Mesenteric fat pad (tissue), 1 donor: ENCODE measurements at places on chromosomes 16 and 17.

GRCh38 chr16:8788578-8789172, 8.8 kb downstream of the TMEM186 start:
- no peak for DNase-seq

GRCh38 chr17:74002241-74002640, 201.2 kb upstream of the RPL38 start:
- DNase-seq: no peak

DNA sequence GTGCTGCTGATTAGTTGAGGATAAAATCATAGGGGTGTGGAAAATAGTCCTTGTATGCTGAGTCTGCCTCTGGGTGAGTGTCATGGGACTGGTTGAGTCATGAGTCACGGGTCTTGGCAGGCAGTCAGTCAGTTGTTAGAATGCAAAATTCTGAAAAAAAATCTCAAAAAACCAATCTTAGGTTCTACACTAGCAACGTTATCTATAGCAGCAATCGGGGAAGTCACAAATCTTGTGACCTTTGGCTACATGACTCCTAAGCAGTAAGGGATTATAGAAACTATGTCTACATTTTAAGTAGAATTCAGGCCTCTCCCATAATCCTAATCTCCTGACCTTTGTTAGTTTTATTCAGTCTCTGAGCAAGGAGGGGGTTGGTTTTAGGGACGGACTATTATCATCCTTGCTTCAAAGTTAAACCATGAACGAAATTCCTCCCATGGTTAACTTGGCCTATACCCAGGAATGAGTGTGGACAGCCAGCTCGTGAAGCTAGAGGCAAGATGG, 18.0 kb upstream of the PMFBP1 start:
- no peak for DNase-seq

DNA sequence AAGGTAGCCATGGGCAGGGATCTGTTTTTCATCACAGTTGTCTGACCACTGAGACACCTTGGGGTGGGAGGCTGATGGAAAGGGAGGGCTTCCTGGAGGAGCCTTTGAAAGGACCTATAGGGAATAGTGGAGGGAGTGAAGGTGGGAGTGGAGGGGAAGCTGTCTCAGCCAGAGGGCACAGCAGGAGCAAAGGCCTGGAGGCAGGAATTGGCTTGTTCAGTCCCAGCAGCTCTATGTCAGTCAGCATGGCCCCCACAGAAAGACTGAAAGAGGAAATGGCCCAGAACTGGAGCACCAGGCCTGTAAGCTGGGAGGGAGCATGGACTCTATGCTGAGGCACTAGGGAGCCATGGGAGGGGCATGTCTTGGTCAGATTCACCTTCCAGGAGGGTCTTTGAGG, 12.8 kb upstream of the CBFB start:
- DNase-seq: peak; percentile 75

- DNase-seq: peak; percentile 93
These were observed 13.9 kb upstream of the KIFC3 start for GRCh38 chr16:57815987-57816745.

- no peak for DNase-seq
These were observed 2.8 kb downstream of the SLFN12L start for GRCh38 chr17:35534576-35535093.

GRCh38 chr16:88667461-88667860, 4.6 kb upstream of the MVD start:
- no peak for DNase-seq

GRCh38 chr17:45288825-45289224, 26.9 kb upstream of the SPATA32 start:
- no peak for DNase-seq

GRCh38 chr16:580946-581498, 8.8 kb upstream of the RAB40C start:
- no peak for DNase-seq

DNA sequence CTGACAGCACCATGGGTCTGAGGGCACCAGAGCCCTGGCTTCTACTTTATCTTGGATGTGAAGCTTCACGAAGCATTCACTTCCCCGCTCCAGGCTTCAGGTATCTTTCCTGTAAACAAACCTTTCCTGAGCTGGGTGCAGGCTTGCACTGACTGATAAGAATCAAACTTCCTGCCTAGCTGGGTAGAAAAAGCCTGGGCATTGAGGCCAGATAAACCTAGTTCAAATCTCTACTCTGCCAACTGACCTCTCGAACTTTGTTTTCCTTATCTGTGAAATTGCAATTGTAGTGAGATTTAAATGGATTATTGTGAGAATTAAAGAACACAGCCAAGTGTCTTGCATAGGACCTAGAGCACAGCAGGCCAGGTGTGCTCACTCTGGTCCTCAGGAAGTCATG, 2.9 kb upstream of the TMEM208 start:
- no peak for DNase-seq
